Epithelial cell of esophagus (primary cell): ENCODE measurements at places on chromosomes 7 and 10.
A peak's percentile ranks its signal among the peaks of the same experiment; 100 is the strongest.

DNA sequence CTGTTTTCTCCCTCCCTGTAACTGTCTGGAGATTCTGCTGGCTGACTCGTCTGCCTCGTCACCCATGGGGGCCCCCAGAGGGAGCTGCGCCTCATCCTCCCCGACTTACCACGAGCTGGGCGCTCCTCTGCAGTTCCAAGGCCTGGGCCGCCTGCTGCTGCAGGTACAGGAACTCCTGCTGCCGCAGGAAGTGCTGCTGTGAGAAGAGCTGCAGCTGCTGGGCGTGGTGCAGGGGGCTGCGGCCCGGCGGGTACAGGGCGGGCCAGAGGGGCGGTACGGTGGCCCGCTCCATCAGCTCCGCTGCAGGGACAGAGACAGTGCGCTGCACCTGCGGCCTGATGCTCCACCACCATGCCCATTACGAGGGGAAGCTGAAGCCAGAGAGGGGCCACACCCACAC lies 47.7 kb downstream of the TNRC18 start:
- DNase-seq, result no peak

GRCh38 chr10:94218493-94219183 lies 144.1 kb downstream of the NOC3L start:
- no peak for DNase-seq

DNA sequence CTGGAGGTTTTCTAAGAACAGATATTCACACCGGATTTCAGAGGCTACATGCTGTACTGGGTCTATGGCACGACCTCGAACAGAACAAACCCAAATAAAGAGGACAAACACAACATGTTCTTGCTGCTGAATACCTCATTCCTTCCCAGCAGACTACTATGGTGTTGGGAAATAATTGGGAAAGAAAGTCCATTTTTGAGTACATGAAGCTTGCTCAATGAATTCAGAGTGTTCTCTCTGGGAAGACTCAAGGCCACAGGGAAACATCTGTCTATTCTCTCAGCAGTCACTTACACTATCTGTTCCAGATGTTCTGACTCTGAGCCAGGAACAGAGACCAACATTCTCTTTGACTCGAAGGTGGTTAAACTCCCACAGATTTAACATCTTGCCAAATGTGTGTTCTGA lies 30.9 kb downstream of the LAMB1 start:
- DNase-seq, result no peak

GRCh38 chr7:51021906-51022570 lies 239.3 kb upstream of the GRB10 start:
- no peak for DNase-seq

DNA sequence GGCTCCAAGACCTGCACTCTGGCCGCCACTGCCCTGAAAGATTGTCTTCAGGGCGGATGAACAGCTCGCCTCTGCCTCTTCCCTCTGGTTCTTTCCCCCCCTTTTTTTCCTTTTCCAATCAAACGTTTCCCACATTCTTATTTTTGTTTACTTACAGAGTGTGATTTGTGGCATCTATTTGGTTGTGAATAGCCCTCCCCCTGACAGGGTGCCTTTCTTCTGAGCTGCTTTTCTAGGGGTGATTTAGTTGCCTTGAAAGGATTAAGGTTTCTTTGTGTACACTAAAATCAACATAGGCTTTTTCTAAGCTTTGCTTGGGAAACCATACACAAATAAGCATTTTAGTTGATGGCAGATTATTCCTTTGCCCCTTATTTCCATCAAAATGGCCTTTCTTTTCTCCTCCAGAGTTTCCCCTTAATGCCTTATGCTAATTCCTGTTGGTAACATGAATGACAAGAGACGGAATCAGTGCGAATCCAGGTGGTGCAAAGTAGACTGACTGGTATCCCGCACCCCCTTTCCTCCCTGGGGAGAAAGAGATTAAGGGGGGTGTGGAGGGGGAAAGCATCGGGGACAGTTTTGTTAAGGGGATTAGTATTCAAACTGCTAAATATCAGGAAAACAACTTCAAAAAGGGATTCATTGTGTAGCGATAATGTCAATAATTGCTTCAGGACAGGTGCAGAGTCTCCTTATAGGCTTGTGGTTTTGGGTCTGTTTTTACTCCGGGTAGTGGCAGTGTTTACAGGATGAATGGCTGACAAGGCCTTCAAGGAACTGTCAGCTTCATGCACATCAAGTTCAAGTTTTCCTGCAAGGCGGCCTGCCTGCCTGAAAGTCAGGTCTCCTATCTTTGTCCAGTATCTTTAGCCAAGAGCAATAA lies 431.6 kb upstream of the GALNT17 start:
- no peak for DNase-seq

- DNase-seq, result no peak
Measured at GRCh38 chr10:51117794-51118193, 43.5 kb downstream of the PRKG1 start.

DNA sequence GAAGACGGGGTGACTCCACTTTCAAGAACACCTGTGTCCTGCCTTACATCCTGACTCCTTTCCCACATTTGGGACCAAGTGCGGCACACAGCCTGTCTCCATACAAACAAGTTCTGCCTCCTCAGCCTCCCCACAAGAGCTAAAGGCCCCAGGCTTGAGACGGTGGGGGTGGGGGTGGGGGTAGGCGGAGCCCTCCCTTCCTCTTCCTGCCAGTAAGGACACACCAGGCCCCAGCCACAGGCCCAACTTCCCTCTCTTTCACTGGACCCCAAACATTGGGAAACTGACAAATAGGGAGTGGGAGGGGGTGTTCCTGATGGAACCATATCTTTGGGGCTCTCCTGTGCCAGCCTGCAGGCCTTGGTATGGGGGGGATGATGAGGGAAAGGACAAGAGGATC lies 4.6 kb downstream of the CDK5 start:
- no peak for DNase-seq

DNA sequence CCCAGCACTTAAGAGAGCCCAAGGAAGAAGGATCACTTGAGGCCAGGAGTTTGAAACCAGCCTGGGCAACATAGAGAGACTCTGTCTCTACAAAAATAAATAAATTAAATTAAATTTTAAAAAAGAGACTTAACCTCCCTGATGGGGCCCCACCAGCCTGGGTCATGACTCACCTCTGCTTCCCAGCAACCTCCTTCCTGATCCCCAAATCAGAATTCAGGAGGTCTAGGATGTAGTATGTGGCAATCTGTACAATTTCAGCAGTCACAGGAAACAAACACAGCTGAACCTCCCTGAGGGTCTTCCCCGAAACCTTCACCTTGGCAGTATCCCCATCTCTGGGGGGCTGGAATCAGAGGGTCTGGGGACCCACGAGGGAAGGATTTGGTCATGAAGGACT lies 9.7 kb upstream of the PPP1R35 start:
- DNase-seq, result peak; percentile 31

- peak; percentile 16 for DNase-seq
Measured at GRCh38 chr10:13528875-13529713, at the start of gene BEND7. Gene BEND7, minus strand, starts transcription at chr10:13529014. Its CDS starts 481 bp downstream, at chr10:13528533.

DNA sequence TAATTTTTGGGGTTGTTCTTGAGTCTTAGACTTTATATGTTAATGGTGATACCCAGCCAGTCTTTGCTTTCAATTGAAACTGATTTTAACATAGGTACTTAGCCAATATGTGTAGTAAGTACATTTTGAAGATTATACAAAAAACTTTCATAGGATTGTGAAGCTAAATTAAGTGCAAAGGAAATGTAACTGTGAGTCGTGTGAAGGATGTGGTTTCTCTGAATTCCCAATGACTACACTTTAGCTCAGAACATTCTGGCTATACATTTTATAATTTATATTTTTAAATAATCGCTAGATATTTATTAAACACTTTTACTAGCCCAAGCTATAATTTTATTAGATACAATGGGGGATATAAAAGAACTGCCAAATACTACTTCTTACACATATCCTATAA lies 359.3 kb downstream of the PCLO start:
- no peak for DNase-seq

DNA sequence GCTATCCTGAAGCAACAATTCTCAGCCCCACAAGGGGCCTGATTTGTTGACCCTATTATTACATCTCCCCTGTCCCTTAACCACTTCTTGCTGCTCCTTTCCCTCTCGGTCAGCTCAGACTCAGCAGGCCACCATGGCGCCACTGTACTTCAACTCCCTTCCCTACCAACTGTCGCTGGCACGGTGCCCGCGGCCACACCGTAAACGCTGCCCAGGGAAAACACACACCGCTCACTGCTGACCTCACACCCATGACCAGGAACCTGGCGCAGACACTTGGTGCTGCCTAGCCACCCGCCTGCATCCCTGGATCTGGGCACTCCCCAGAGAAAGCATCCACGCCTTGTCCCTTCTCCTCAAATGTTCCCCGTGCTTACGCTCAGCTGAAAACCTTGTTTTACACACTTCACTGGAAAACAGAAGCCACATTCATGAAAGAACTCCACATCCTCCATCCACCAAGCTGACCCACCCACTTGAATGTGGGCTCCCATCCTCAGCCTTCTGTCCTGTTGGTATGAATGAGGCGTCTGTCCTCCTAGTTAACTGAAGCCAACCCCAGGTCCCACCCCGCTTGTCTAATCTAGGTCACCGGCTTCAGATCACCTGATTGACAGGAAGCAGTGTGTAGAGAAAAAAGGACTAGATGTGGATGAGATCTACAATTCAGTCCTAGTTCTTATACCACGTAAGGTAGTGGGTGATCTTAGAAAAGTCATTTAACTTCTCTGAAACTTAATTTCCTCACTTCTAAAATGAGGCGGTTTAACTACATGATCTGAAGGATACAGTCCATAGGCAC lies 28.5 kb upstream of the CRYGN start:
- DNase-seq, result no peak

GRCh38 chr7:142855756-142856564 lies 1.1 kb downstream of the EPHB6 start:
- peak; percentile 22 for DNase-seq

DNA sequence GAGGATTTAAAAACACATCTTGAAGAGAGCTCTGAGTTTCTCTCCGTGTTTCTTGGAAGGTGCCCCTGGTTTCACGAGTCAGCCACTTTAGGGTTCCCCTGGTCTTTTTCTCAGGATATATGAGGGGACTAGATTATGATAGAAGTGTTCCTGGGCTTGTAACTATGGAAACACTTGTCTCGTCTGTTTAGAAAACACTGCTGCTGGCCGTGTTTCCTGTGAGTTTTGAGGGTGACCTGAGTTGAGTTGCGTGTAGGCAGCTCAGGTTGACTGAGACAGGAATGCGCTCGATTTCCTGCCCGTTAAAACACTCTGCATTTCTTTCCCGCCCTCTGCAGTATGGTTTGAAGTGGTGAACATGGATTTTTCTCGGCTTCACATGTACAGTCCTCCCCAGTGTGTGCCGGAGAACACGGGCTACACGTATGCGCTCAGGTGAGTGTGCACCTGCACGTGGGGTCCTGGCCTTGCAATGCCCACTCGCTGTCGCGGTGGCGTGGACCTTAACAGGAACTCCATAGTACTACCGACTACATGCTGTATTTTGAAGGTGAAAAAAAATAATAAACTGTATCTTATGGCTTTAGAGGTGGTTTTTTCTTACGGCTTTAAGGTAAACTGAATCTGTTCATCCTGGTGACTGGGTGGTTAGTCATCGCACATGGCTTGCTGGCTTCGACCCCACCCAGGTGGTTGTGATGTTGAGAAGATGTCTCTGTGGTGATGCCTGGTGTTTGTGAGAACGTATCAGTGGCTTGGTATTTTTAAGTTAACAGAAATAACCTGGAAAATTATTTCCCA lies at the start of gene SUN1:
Gene SUN1 (plus strand): TSS at position 310 of the 801 bp plus-strand sequence. CDS start 49 bp downstream, at position 359.
- peak; percentile 99 for DNase-seq

GRCh38 chr7:136045992-136046391 lies 68.8 kb upstream of the MTPN start:
- DNase-seq, result no peak

DNA sequence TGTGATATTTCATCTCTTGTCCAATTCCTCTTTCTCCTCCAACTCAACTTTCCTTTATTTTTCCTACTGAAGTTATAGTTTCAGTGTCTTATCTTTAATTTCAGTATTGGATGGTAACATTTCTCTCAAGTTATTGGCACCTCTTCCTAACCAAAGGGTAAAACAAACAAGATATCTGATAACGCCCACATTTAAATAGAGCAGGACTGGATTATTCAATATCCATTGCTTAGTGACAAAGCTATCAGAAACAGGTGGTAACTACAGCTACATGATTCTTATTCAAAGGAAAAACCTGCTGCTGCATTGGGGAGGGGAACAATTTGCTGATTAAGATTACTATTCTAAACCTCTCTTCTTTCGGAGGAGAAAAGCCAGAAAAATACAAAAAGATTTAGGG lies 87.8 kb downstream of the TAF3 start:
- no peak for DNase-seq

- DNase-seq, result no peak
Measured at GRCh38 chr10:99459217-99459616, 28.8 kb upstream of the GOT1 start.

DNA sequence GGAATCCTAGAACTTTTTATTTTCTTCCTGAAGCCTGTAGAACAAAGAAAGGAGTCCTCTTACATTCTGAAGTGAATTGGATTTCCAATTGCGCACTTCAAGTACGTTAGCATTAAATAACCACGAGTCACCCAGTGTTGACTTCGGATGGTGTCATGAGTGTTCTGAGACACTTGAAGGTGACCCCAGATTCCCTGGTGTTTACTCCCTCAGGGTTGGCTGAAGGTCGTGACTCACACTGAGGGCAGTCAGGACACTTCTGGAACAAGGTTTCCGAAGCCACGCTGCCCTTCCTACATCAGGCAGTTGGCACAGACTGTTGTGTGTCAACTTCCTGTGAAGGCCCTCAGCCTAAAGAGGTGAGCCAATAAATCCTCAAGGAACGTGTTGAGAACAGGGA lies 186.6 kb upstream of the CELF2 start:
- peak; percentile 79 for DNase-seq

DNA sequence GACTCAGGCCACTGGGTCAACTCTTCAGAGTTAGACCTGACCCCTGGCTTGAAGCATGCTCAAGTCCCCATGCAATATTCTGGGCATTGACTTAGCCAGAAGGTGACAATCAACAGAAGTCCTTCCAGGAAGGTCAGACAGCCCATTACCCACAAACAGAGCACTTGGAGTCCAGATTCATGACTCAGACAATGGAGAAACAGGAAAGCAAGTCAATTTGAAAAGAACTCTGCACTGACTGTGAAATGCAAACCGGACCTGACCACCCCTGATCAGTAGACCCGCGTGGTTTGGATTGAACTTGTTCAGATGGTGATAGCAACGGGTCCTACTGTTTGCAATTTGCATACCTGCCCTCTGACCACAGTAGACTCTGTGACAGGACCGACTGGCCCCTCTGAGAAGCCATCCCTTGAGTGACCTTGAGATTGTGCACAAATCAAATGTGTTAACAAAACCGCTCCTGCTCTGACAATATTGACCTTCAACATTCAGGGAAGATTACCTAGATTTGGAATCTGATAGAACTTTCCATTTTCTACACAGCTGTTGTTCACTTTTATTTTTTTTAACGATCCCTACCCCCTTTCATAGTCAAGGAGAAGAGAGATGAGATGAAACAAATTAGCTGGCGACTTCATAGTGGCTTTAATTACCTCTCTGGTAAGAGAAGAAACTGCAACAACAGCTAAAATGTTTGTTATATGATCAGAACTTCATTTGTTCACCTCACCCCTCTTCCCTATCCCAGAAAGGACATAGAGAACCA lies 138.7 kb downstream of the NRP1 start:
- no peak for DNase-seq

GRCh38 chr7:26466007-26466406 lies 174.3 kb downstream of the SNX10 start:
- no peak for DNase-seq

GRCh38 chr10:100886091-100886490 lies 26.7 kb upstream of the SLF2 start:
- peak; percentile 85 for DNase-seq
